ENCODE measurements at places on chromosomes 13 and 19.

GRCh38 chr13:113550453-113550852 is 34.1 kb upstream of the TFDP1 start:
- H3K4me1 ChIP-seq, result no peaks in the 10 kb centered on the region
- H3K27me3 ChIP-seq, result no peaks in the 10 kb centered on the region
- DNase-seq, result no peak
- no peak overlapping the region for H3K4me3 ChIP-seq

DNA sequence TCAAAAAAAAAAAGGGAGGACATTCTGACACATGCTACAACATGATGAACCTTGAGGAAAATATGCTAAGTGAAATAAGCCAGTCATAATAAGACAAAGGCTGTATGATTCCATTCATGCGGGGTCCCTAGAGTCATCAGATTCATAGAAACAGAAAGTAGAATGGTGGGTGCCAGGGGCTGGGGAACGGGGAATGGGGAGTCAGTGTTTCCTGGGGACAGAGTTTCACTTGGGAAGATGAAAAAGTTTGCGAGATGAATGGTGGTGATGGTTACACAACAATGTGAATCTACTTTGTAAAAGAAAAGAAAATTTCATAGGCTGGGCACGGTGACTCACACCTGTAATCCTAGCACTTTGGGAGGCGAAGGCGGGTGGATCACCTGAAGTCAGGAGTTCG is 6.1 kb upstream of the CLEC4G start:
- DNase-seq, result no peak
- H3K36me3 ChIP-seq, result no peaks in the 10 kb centered on the region
- H3K27ac ChIP-seq, result no peak overlapping the region
- no peaks in the 10 kb centered on the region for H3K27me3 ChIP-seq
- no peaks in the 10 kb centered on the region for H3K4me1 ChIP-seq

DNA sequence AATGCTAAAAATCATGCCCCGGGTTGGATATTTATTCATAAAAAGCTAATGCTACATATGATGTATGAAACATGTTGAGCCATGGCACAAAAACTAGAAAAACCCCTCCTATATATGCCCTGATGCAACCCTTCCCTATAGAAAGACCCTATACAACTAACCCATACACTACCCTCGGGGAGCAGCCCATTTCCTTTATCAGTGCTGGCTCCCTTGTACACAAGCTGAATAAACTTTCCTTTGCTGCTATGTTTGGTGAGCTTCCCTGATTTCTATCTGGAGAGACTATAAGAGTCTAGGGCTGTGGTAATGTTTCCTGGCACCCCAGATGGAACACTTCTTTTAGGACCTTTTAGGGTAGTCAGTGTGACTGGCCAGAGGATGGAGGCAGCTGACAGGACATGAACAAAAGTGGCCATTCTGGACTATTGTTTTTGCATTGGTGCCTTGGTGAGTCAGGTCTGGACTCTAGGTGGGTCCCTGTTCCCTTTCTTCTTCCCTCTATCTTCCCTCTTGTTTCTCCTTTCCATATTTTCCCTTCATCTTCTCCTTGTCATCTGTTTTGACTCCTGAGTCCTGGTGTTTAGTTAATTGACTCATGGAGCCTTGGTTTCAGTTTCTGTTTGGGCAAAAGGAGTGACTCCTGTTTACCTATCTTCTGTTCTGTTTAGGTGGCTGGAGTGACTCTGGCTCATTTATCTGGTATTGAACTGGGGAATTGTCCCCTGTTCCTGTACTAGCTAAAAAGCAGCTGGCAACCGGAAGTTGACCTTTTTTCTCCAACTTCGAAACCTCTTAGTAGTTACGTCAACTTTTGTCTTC is 1321.8 kb upstream of the PCDH9 start:
- DNase-seq, result no peak
- H3K4me1 ChIP-seq, result no peaks in the 10 kb centered on the region

GRCh38 chr19:30781519-30781918 is 409.3 kb downstream of the ZNF536 start:
- no peaks in the 10 kb centered on the region for H3K4me1 ChIP-seq
- H3K27ac ChIP-seq, result no peak overlapping the region
- no peaks in the 10 kb centered on the region for H3K27me3 ChIP-seq
- H3K36me3 ChIP-seq, result no peaks in the 10 kb centered on the region
- H3K4me3 ChIP-seq, result no peak overlapping the region
- no peak for DNase-seq
